ENCODE measurements at places on chromosomes 11 and 22.

DNA sequence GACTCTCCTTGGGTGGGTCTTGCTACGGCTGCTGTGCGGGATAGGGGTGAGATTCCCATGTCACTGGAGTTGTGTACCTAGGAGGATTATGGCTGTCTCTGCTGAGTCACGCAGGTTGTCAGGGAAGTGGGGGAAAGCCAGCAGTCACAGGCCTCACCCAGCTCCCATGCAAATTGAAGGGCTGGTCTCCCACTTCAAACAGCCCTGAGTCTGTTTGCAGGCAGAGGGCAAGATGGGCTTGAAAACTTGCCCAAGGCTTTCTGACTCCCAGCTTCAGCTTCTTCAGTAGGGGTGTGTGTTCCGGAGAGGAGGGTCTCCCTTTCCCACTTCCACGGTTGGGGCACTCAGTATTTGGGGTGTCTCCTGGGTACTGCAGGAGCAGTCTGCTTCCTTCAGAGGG lies 10.9 kb upstream of the SC5D start:
- DNase-seq: no peak

DNA sequence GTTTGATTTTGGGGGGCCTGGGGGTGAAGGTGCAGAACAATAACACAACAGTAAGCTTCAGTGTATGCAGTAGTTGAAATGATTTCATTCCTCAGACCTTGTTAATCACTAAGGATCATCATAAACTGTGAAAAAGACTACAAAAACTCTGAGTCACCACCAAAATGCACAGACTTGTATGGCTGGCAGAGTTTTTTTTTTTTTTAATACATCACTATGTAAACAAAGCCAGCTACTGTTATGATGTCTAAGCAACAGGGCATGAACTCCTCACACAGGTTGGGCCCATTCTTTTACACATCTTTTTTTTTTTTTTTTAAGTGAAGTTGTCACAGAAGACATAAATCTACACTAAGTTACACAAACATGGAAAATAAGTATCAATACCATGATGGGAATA lies 311.9 kb downstream of the GUCY1A2 start:
- peak; percentile 89 for DNase-seq

GRCh38 chr11:71990701-71991100 lies 8.0 kb upstream of the IL18BP start:
- DNase-seq: no peak

DNA sequence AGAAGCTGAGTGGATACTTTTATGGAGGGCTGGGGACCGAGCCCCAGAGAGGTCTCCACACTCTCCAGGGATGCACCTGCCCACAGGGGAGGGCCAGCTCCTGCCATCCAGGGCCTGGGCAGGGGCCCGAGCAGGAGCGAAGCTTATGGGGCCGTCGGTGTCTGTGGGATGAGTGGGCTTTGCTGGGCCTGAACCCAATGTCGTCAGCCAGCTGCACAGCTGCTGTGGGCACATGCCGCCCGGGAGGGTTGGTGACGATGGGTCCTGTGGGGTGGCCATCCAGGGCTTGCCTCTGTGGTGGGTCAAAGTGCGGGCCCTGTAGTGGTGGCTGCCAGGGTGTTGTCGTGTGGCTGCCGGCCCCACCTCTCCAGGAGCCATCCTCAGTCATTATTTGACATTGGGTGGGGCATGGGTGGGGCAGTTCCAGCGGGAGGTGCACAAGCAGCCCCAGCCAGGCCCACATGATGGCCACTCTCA lies 447.1 kb downstream of the TBC1D22A start:
- no peak for DNase-seq

- no peak for DNase-seq
Measured at GRCh38 chr11:69419662-69420395, 61.6 kb upstream of the LINC01488 start.

DNA sequence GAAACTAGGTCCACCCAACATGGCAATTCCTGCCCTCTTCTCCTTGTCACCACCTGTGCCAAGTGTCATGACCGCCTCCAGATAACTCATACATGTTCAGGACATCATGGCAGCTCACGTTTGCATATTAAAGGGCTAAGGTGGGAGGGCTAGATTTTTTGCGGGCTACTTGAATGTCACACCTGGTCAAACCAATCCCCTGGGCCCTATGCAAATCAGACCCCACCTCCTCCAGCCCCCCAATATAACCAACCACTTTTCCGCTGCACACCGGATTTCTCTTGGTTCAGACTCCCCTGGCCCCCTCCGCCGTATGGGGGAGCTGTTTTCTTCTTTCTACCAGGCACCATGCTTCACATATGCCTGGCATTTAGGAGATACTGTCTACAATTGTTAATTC lies 12.6 kb downstream of the UPB1 start:
- DNase-seq: no peak

DNA sequence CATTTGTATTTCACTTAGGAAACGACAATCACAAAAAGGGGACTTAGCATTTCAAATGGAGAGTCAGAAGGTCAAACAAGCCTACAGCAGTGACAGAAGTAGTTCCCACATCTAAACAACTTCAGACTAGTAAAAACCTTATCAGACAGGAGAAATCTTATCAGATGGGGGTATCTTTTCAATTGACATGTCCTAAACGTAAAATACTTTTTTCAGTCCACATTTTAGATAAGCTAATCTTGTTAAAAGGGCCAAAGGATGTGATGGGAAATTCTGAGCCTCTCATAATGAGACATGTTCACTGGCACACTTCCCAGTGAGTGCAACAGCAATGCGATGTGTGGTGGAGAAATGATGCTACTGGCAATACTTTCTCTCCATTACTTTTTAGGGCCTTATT lies 2.4 kb downstream of the MAPK1 start:
- peak; percentile 59 for DNase-seq

DNA sequence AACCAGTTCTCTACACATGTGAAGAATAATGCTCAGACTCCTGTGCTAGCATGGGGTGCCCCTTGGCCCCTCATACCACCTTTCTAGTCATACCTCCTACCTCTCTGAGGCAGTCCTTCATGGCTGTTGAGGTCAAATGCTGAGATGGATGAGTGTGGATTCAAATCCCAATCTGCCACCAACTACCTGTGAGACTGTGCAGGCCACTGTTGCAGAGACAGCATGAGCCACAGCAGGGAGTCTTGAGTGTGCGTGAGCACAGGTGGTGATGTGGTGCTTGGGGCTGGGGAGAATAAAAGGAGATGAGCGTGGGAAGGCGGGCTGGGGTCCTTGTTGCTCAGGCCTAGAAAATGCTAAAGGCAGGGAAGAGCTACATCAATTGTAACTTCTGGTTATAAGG lies 218.0 kb upstream of the E2F8 start:
- no peak for DNase-seq

GRCh38 chr11:113494021-113494420 lies 18.8 kb upstream of the DRD2 start:
- no peak for DNase-seq

DNA sequence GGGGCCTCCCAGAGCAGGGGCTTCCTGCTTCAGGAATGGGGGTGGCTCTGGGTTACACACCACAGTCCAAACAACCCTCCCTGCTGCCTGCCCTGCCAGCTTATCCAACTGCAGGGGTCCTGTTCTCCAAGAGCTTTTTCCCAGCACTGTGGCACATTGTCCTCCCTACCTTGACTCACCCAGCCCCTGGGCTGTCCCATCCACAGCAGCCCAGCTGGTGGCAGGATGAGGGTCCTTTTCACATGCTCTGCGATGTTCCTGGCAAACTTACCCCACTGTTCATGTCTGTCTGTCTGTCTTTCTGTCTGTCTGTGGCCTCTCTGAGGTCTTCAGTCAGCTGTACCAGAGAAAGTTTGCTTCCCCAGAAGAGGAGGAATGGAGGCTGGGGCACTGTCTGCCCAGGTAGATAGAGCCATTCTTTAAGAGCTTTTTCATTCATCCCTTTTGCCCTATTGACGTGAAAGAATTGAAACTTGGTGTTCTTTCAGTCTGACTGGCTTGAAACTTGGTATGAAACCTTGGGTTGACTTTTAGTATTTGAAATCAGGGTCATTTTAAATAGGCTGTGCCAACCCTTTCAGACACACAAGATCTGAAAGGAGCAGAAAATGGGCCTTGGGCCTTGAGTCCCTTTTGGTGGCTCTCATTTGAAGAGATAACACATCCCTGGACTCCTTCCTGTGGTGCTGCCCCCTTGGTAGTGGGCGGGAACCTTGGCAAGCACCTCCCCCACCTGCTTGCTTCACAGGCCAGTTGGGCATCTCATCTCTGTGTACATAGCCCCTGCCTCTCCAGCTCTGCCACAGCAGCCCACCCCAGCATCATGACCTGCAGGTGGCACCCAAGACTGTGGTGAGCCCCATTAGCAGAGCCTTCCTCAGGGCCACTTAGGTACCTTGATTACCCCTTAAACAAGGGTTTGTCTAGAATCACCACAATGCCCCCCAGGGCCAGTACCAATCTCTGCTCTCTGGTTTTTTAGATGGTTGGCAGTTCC lies 74.6 kb upstream of the SUSD2 start:
- DNase-seq: no peak

DNA sequence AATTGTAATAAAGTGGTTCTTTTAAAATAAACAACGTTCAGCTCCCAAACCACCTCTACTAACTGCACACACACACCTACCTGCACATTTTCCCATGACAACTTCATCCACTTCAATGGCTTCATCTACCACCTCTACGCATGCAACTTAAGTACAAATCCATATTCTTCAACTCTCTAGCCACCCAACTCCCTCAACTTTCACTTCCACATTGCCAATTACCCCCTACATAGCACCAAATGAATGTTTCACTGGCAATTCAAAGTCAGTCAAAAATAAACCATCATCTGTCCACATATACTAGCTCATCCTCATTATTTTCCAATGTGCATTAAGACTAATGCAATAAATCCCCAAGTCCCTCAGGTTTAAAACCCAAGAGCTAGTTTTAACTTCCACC lies 50.7 kb upstream of the ARHGAP32 start:
- DNase-seq: no peak

DNA sequence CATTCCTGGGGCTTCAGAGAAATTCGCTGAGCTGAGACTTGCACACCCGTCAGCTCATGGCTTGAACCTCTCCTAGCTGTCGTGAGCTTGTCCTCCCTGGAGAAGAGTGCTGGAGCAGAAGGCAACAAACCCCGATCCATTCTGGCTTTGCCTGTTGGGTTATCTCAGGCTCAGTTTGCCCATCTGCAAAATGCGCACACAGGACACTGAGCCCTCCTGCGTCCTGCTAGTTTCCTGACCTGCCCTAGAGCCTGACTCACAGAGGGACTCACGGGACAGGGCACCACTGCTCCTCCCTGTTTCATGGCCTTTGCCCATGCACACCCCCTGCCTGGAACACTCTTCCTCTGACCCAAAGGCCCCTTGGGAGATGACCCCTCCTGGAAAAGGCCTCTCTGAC lies 365.0 kb downstream of the MN1 start:
- DNase-seq: no peak

GRCh38 chr11:111021131-111021530 lies 224.4 kb upstream of the POU2AF2 start:
- no peak for DNase-seq

- no peak for DNase-seq
Measured at GRCh38 chr11:76962583-76963416, 71.4 kb upstream of the B3GNT6 start.

DNA sequence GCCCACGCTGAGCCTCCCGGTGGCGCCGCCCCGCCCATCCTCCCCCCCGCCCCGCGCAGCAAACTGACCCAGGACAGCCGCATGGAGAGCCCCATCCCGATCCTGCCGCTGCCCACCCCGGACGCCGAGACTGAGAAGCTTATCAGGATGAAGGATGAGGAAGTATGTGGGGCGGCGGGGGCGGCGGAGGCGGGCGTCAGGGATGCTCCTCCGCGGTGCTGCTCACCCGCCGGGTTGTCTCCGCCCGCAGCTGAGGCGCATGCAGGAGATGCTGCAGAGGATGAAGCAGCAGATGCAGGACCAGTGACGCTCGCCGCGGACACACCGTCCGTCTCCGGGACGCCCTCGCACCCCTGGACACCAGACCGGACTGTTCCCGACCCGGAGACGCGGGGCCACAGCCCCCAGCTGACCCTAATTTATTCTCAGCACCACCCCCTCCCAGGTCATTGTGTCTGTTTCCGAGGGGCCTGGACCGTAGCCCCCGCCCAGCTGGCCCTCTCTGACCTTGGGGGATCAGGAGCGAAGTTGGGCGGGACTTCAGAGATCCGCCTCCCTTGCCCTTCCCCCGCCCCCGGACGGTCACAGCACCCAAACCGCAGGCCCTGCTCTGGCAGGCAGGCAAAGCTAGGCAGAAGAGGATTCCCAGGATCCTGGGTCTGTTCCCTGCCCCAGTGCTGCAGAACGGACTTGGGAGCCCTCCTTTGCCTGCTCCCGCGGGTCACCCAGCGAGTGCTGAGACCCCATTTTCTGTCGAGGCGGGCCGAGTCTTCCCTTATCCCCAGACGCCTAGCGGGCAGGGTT lies 959 bp upstream of the GP1BB start:
- no peak for DNase-seq

DNA sequence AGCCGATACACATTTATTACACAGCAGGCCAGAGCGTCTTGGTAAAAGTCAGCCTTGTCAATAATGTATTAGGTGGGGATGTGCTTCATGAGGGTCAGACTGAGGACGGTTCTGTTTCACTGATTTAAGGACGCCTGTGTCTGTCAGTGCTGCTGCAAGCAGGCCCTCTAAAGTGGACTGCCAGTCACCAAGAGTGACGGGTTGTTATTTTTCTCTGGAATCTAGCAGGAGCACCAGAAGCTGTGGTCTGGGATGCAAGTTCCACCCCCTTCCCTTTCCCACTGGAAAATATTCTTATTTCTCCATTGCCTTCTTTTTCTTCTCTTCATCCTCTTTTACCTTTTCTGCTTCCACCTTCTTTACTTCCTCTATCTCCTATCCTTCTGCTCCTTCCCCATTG lies 191.2 kb upstream of the NCAM1 start:
- DNase-seq: no peak

DNA sequence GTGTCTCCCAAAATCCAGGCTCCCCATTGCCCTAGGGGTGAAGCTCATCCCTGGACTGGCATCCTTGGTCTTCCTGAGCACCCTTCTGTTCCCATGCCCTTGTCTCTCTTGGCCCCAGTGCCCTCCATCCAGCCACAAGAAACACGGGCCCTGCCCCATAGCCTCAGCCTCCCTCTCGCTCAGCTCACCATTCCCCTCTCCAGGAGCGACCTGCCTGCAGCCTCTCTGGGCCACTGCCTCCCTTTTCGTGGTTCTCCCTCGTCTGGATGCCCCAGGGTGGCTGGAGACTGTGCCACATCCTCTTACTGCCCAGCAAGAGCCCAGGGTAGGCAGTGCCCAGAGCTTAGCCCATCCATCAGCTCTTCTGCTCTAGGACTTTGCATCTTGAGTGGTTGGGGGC lies 532.1 kb downstream of the TBC1D22A start:
- no peak for DNase-seq
